ENCODE measurements at places on chromosomes 13 and 19.
A peak's percentile ranks its signal among the peaks of the same experiment; 100 is the strongest.

DNA sequence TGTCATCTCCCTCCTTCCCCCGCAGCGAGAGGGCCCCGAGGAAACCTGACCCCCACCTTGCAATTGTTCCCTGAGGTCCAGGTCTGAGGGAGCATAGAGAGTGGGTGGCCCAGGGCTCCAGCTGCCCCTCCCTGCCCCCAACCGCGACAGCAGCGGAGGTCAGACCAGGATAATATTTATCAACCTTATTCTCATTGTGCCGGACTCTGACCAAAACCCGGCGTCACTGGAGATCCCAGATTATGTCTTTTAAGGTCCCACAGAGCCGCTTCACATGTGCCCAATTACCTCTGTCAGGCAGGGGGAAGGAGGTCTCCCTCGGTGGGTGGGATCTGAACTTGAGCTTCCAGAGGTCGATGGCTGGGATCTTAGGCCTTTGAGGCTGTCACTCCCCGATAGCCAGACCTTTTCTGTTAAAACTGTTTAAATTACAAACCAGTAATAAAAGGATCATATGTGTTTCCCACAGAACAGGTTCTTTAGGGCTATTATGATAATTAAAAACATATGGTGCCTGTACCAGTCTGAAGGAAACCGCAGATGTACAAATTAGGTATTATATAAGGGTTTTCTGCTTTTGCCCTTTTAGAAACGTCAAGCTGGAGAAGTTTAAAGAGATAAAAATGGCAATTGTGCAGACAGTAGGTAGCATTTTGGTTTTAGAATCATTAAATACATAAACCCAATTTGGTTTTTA is 195.5 kb downstream of the ZNF536 start:
- no peak for DNase-seq

DNA sequence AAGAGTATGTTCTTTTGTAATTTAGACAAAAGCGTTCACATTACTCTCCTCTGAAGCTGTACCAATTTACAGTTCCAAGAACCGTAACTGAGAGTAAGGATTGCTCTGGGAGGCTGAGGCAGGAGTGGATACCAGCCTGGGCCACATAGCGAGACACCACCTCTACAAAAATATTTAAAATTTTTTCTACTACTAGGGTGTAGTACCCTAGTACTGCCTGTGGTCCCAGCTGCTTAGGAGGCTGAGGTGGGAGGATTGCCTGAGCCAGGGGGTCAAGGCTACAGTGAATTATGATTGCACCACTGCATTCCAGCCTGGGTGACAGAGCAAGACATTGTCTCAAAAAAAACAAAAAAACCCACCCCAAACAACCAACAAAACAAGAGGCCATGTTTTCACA is 12.1 kb upstream of the CYP2A6 start:
- DNase-seq = no peak

DNA sequence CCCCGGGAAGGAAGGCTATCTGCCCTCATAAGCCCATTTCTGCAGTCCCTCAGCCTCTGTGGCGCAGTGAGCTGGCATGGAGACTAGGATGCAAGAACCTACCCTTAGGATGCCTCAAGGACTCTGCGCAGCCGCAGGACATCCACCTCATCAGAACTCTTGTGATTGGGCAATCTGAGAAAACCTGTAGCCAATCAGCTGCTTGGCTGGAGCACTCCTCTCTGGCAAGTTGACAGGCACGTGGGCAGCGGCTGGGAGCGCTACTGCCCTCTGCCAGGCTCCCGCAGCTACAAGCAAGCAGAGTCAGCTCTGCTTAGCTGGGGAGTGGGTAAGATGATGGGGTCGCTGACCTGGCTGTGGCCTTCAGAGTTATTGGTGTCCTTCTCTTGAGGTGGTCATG is 1.5 kb upstream of the ECSIT start:
- peak; percentile 71 for DNase-seq

DNA sequence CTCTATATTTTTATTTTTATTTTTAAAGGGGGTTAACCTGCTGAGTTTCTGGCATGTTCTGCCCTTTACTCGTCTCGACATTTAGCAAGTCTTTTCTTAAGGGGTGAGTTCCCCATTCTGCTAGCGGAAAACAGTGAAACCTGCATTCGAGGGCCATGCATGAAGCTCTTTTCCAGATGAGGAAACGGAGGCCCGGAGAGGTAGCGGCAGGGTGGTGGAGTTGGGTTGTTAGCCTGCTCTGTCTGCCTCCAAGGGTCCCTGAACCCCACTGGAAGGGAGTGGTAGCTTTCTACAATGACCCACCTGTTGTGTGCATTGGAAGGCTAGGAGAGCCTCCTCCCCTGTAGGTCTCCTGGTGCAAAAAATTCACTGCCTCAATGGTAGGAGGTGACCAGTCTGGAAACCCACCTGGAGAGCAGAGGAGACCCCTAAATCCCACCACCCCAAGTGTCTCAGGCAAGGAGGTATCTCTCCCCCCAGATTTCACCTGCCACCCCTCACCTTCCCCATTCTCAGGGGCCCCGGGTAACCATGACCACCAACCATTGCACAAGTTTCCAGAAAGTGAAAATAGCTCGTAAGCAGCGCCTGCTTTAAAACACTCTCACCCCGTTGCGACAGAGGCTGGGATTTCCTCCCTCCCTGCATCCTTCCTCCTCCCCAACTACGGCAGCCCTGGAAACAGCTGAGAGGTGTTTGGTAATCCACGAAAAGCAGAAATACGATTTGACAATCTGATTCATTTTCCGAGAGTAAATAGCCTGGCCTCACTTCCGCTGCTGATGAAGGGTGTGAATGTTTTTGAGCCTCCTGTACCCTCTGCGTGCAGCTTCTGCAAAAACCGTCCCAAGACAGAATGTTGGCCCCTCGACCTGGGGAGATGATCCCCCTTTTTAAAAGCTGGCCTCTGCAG is 3.5 kb downstream of the KLF2 start:
- DNase-seq = no peak

- DNase-seq = no peak
Measured at GRCh38 chr19:16139752-16140151, 3.7 kb upstream of the HSH2D start.

DNA sequence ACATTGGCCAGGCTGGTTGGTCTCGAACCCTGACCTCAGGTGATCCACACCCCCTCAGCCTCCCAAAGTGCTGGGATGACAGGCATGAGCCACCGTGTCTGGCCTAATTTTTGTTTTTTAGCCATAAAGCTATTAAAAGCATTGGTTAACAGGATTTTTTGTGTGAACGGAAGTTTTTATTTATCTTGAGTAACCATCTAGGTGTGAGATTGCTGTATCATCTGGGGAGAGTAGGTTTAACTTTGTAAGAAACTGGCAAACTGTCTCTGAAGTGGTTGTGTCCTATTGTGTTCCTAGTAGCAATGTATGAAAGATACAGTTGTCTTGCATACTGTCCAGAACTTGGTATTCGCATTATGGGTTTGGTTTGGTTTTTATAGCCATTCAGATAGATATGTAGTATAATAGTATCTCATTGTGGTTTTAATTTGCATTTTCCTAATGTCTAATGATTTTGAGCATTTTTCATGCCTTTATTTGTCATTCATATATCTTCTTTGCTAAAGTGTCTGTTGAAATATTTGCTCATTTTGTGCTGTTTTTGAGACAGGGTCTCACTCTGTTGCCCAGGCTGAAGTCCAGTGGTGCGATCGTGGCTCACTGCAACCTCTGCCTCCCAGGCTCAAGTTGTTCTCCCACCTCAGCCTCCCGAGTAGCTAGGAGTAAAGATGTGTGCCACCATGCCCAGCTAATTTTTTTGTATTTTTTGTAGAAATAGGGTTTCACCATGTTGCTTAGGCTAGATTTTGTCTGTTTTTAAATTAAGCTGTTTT is 13.5 kb upstream of the PLEKHF1 start:
- no peak for DNase-seq
